ENCODE measurements at places on chromosomes 13 and 19.

DNA sequence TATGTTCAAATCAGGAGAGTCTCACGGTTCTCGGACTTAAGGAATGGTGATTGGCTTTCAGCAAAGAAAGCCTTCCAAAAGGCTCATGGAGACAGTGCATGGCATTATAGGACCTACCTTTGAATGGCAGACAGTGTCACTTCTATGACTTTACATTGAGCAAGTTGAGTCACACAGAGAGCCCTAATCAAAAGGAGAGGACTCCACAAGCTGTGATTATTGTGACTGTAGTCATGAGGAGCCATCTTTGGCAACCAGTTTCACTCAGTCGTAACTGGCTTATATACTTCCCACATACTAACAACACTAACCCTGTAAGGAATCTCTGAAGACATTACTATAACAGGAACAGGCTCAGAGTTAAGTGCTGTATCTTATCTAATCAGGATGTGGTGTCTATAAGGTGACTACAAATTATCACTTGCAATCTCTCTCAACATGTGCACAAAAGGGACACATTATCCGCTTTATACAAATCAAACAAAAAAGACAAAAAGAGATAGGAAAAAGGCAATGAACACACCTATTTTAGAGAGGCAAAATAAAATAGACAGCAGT, 6.1 kb downstream of the LGALS14 start:
- no peak for DNase-seq

DNA sequence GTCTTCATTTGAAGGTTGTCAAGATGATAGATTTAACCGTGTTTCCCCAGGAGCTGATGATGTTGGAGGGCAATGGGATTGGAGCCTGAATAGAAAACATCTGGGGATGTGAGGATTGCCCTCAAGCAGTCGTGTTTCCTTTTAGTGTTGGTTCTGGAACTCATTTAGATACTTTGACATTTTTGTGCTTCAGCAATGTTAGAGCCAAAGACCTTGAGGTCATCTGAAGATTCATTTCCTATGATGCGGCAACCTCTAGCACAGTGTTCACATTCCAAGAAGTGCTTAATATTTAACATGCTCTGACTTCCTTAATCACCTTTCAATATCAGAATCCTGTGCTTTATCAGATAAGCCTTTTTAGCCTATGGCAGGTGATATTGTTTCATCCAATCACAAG, 82.7 kb downstream of the SLC10A2 start:
- no peak for DNase-seq

DNA sequence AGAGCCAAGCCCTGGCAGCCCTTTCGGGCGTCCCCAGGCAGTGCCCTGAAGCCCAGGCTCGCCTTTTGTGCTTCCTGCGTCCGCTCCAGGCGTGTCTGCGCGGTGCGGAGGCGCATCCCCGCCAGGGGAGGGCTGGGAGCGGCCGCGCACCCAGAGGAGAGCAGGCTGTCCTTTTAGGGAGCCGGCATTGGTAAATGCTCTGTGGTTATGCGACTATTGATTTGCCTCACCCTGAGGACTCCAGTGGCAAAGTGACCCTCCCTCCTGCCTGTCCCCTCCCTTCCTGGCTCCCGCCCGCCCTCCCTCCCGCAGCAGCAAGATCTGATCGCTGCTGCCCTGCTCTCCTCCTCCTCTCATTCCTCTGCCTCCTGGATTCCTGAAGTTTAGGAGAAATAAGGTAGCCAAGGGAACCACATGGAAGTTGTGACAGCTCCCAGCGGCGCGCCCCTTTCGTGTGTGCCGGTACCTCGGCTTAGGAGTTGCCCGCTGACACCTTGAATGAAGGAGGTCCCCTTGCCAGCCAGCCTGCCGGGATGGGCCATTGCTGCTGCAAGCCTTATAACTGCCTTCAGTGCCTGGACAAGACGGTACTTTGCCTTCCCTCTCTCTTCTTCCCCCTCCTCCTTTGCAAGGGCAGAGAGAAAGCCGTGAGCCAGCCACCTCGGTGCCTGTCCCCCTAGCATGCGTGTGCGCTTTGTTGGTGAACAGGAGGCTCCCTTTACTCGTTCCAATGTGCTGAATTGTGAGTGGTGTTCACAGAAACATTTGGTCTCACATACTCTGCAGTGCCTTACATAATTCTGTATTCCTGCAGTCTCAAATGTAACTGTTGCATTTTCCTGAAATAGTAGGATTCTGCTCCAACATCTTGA, 166.9 kb downstream of the SLC7A1 start:
- no peak for DNase-seq

- no peak for DNase-seq
These were observed 31.5 kb downstream of the COL4A2 start for GRCh38 chr13:110338441-110339101.

DNA sequence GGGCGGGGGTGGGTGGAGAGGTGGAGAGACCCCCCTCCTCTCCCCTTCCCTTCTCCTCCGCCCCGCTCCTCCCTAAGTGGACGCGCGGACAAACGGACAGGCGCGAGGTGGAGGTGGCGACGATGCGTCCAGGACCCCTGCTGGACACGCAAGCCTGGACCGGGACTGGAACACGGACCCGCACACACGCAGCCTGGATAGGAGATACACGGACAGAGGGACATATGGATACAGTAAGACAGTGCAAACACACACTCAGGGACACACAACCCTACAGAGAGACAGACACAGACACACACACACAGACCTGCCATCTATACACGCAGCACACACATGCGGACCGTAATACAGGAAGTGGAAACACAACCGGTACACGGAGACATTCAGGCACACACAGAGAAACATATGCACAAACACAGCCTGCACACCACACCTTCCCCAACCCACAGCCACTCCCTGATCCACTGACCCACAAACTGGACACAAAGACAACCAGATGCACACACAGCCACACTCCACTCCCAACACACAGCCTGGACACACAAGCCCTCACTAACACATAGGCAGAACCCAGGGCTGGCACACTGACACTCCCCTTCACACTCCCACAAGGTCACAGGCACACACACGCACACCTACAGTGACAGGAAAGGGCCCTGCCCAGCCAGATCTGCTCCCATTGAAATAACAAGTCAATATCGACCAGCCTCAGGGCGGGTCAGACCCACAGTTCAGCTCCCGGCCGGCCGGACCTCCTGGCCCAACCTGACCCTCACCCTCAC, 696 bp upstream of the ERFL start:
- no peak for DNase-seq

GRCh38 chr19:57807541-57807940, 7.2 kb downstream of the ZNF552 start:
- no peak for DNase-seq

DNA sequence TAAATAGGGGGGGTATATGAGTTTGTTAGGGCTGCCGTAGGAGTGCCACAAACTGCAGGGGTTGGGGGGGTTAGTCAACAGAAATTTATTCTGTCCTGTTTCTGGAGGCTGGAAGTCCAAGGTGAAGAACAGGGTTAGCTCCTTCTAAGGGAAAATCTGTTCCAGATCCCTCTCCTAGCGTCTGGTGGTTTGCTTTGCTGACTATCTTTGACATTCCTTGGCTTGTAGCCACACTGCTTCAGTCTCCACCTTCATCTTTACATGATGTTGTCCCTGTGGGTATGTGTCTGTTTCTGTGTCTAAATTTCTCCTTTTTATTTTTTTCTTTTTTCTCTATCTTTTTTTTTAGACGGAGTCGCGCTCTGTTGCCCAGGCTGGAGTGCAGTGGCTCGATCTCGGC, 8.1 kb upstream of the ICAM1 start:
- DNase-seq, result no peak

DNA sequence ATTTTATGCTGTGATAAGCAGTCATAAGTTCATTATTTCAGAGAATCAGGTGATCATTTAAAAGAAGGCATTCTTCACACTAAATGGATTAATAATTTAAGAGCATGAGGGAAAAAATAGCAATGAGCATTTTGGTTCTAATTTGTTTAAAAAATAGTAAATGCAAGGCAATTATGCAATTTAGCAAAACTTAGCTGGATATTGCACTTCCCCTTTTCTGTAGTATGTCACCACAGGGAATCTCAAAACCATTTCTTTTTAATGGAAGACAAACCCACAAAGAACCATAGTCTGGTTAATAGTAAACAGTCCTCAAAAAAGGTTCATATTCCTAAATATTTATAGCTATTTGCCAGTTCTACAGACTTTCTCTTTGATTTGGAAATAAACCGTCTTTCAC, 30.2 kb downstream of the COG6 start:
- no peak for DNase-seq

- no peak for DNase-seq
These were observed 71.9 kb upstream of the UBL3 start for GRCh38 chr13:29922281-29922821.

GRCh38 chr19:12932392-12933286, 872 bp downstream of the FARSA start:
- no peak for DNase-seq

- DNase-seq, result no peak
These were observed 295.9 kb downstream of the GPC6 start for GRCh38 chr13:93522501-93522900.

GRCh38 chr13:111610879-111611278, 290.4 kb downstream of the TEX29 start:
- no peak for DNase-seq

GRCh38 chr13:66811455-66811854, 418.7 kb downstream of the PCDH9 start:
- no peak for DNase-seq

- no peak for DNase-seq
These were observed 28.3 kb downstream of the CEBPG start for GRCh38 chr19:33401683-33402420.

GRCh38 chr19:58229255-58229639, 533 bp downstream of the ZNF544 start:
- peak; percentile 36 for DNase-seq

- no peak for DNase-seq
These were observed 31.2 kb upstream of the CACNA1A start for GRCh38 chr19:13537454-13537853.

- no peak for DNase-seq
These were observed 233.5 kb upstream of the SERP2 start for GRCh38 chr13:44140146-44140545.

- no peak for DNase-seq
These were observed 97.1 kb downstream of the MBNL2 start for GRCh38 chr13:97319113-97319720.

- no peak for DNase-seq
These were observed 3.0 kb upstream of the TGFBR3L start for GRCh38 chr19:7911508-7912143.

DNA sequence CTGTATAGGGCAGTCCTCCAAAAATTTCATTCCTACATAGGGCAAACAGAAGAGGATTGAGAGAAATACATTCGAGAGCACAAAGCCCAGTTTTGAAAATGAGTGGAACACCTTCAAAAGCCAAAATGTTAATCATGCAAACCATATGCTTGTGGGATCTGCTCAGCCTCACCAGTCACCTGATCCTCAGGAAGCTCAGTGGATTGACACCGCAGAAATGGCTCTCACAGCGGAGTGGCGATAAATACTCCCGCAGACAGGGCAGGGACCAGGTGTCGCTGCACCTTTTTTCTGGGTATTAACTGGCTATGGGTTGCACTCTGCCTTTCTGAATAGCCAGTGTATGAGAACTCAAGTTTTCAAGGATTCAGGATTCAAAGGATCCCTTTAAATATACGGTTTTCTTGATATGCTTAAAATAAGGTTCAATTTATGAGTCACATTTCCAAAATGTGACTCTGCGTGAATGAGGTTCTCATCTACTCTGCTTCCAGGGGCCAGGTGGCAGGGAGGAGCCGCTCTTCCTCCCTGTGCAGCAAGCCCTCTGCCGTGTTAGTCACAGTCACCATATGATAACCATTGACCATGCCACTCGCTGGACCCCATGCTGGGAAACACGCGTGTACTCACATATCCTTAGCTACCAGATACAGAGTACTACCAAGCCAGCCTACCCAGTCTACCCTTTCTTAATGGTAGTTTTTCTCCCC, 18.3 kb upstream of the DHRS12 start:
- DNase-seq, result no peak

DNA sequence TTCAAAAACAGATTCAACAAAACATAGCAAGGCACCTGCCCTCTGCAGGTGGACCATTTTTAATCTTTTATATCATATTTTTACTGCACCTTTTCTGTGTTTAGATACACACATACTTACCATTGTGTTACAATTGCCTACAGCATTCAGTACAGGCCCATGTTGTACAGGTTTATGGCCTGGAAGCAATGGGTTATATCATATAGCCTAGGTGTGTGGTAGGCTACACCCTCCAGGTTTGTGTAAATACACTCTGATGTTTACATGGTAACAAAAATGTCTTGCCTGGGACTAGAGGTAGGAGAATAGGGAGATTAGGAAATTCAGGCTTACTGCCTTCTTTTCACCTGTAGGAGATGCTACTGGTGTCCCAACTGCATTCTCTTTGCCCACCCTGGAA, 8.2 kb upstream of the UBAC2 start:
- no peak for DNase-seq

GRCh38 chr13:48888613-48889012, 87.1 kb upstream of the FNDC3A start:
- no peak for DNase-seq

DNA sequence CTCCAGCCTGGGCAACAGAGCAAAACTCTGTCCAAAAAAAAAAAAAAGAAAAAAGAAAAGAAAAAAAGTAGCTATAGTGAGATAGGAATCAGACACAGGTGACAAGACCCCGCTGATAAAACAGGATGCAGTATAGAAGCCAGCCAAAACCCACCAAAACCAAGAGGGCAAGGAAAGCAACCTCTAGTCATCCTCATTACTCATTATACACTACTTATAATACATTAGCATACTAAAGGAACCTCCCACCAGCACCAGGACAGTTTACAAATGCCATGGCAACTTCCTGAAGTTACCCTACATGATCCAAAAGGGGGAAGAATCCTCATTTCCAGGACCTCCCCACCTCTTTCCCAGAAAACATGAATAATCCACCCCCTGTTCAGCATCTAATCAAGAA, 35.6 kb upstream of the UBL3 start:
- no peak for DNase-seq

- DNase-seq, result no peak
These were observed 16.3 kb upstream of the TEKTIP1 start for GRCh38 chr19:3522421-3523360.

DNA sequence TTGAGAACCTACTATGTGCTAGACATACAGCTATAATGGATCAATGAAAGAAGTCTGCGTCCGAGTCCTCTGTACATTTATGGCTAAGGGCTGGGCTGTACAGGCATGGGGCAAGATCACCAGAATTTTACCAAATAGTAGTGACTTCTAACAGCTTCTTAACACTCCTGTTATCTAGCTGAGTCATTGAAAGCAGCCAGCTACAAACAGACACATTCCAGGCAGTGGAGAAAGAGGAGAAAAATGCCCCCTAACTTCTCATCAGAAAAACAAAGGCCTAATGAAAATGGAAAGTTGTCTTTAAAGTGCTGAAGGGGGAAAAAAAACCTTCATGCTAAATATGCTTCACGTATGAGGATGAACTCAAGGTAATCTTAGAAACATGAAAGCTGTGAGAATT, 14.3 kb upstream of the ZNF667 start:
- no peak for DNase-seq
